GF-D8 (cell line): ENCODE measurements at places on chromosomes 11 and 22.
A peak's percentile ranks its signal among the peaks of the same experiment; 100 is the strongest.

DNA sequence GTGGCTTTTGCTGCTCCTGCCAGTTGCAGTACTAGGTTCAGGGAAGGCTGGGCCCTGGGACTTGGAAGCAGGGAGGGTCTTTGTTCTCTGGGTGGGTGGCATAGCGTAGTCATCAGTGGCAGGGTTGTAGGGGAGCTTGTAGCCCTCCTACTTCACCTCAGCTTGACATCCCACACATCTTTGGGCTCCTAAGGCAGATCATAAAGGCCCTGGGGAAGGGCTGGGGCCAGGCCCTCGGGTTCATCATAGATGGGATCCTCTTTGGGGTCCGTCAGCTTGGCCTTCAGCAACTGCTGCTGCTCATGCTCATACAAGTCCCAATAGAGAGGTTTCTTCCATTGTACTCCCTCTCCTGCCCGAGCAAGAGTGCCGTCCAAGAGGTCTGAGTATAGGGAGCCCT is 6.0 kb upstream of the PHOX2A start:
- DNase-seq: no peak

DNA sequence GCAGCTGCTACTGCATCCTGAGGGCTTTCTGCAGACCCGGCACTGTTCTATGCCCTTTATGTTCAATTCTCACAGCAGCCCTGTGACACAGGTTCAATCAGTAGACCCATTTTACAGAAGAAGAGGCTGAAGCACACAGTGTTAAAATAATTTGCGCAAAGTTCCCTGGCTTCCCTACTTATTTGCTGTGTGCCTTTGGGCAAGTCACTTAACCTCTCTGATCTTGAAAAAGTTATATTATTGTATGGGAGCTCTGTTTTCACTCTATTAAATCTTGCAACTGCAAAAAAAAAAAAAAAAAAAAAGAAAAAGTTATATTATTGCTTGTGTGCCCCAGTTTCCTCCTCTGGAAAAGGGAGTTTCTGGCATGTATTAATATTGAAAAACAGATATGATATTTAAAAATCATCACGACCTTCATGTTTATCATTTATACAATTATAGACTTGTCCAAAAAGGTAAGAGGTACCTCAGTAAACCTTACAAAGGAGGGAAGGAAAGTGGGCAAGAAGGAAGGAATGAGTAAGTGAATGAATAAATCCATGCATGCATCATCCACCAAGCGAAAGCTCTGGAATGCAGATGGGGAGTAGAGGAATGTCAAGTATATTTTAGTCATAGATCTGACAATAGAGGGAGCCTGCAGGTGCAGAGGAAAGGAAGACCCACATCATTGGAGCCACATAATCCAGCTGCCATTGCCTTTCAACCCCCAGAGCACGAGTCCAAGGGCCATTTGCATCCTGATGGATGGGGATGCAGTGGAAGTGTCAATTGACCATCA is 21.2 kb upstream of the ISX start:
- DNase-seq: no peak

- DNase-seq: no peak
Measured at GRCh38 chr11:64152841-64153691, 12.8 kb downstream of the MACROD1 start.

- DNase-seq: no peak
Measured at GRCh38 chr11:134449713-134450112, 37.7 kb upstream of the B3GAT1 start.

DNA sequence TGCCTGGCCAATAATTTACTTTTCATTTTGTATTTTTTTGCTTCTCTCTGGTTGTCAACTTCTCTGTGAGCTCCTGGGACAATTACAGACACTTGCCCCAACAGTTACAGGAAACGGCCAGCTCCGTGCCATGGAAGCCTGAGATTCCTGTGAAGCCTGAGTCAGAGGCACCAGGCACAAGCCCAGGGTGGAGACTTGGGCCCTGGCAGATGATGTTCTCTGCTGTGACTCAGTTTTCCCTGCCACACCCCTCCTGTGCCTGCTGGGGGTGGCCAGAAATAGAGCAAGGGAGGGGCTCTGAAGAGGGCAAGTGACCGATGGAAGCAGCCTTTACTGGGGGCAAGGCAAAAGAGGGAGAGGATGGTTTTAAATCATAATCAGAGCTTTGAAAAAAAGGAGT is 4.9 kb downstream of the ATP5MGL start:
- no peak for DNase-seq

DNA sequence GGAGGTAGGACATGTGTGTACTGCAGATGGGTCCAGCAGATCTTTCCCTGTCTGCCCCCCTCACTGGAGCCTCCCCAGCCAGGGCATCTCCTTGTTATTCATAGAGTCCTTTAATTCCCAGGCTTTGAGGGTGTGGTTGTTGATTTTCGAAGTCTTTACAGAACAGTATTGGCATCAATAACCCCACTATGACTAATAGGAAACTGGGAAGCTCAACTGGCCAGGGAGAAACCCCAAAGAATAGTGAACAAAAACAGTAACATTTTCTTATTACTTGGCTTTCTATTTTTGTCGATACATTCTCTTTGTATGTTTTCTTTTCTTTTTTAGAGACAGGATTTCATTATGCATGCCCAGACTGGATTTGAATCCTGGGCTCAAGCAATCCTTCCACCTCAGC is 57.9 kb downstream of the NF2 start:
- DNase-seq: no peak

GRCh38 chr11:77269484-77270123 is 31.9 kb downstream of the GDPD4 start:
- DNase-seq: no peak

GRCh38 chr11:77075425-77075905 is 8.7 kb downstream of the CAPN5 start:
- no peak for DNase-seq

GRCh38 chr11:33475993-33476392 is 218.8 kb downstream of the HIPK3 start:
- no peak for DNase-seq

- DNase-seq: no peak
Measured at GRCh38 chr22:45009606-45010531, at the start of gene PHF21B. PHF21B (minus strand) TSS chr22:45010005; CDS start chr22:45009549, 456 bp downstream.

DNA sequence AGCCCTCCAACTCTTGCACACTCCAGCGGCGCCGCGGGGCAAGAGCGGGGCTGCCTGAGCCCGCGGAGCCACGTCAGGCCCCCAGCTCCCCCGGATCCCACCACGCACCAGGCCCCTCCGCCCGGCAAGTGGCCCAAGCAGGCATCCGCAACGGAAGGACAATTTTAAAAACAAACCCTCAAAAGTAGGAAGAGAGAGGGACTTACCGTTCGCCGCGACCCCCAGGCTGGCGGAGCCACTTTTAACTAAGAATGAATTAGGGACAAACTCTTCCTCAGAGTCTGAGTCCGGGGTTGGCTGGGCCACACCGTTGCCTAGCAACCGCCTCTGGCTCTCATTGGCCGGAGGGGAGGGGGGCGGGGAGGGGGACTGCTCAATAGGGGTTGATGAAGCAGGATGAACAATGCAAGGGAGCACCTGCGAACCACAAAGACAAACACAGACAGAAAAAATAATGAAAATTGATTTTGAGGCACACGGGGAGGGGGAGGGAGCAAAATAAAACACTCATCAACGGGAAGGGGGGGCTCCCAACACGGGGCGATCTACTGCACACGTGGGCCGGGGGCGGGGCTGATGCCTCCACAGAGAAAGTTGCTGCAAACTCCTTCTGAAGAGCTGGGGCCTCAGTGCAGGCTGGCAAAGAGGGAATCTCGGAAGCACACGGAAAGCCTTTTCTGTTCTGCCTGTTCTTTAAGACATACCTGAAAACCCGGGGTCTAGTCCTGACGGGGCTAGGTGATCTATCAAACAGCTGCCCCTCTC is 387.5 kb upstream of the NARS2 start:
- no peak for DNase-seq

DNA sequence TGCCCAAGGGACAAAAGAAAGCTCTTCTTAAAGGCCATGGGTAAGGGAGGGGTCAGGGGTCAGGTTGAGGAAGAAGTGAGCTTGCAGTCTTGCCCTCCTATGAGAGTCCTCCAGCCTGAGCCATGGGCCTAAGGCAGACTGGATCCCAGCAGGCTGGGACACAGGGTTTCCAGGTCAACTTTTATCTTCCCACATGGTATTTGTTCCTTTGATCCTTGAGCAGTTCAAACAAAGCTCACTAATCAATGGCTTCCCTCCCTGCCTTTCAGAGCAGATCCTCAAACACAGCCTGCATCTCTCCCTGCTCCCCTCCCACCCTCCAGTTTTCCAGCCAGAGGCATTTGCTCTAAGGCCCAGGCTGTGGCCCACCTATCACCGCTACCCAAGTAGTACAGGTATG is 589.3 kb downstream of the INSC start:
- no peak for DNase-seq

DNA sequence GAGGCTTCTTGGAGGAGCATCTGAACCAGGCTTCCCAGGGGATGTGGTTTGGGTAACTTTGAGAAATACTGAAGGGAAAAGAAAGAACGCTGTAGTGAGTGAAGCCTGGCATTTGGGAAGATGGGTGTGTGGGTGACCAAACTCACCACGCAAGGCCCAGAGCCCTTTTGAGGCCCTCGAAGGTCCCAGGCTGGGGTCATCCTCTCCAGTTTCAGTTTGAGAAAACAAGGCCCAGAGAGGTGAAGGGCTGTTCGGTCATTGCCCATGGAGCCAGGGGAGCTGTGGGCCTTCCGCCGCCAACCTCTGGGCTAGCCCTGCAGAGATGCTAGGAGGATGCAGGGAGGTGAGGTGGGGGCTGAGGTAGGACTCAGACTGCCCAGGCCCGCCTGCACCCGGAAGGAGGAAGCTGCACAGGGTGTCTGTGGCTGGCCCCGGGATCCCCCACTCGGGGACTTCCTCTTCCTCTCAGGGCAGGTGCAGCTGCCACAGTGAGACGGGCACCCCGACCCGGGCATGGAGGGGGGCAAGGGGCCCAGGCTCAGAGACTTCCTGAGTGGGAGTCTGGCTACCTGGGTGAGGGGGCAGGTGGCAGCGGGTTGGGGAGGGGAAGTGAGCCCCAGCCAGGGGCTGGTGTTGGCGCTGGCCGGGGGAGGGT is at the start of gene CCDC88B:
CCDC88B (plus strand) TSS at position 451 of the 655 bp plus-strand sequence; CDS start at position 514, 63 bp downstream.
- DNase-seq: peak; percentile 65

GRCh38 chr22:31947296-31947695 is 3.0 kb downstream of the YWHAH start:
- peak; percentile 38 for DNase-seq

DNA sequence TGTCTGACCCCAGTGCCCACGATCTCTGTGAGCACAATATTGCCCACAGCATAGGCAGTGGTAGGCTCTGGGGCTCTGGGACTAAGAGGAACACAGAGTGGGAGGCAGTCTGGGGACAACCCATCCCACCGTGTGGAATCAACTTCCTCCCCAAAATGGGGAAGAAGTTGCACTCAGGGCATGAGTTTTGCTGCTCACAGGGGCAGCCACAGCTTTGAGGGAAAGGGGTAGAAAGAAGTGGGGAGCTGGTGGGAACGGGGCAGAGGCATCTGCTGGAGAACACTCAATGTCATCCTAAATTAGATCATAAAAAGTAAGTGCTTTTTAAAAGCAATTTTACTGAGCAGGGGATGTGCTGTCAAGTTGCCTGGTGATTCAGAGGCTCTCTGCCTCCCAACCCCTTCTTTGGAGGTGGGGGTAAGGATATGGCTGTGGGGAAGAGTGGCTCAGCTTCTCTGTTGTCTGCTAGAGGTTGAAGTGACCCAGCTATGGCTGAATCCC is 233.8 kb upstream of the NCAM1 start:
- DNase-seq: no peak

- DNase-seq: no peak
Measured at GRCh38 chr11:81839976-81840375, 893.7 kb downstream of the FAM181B start.

DNA sequence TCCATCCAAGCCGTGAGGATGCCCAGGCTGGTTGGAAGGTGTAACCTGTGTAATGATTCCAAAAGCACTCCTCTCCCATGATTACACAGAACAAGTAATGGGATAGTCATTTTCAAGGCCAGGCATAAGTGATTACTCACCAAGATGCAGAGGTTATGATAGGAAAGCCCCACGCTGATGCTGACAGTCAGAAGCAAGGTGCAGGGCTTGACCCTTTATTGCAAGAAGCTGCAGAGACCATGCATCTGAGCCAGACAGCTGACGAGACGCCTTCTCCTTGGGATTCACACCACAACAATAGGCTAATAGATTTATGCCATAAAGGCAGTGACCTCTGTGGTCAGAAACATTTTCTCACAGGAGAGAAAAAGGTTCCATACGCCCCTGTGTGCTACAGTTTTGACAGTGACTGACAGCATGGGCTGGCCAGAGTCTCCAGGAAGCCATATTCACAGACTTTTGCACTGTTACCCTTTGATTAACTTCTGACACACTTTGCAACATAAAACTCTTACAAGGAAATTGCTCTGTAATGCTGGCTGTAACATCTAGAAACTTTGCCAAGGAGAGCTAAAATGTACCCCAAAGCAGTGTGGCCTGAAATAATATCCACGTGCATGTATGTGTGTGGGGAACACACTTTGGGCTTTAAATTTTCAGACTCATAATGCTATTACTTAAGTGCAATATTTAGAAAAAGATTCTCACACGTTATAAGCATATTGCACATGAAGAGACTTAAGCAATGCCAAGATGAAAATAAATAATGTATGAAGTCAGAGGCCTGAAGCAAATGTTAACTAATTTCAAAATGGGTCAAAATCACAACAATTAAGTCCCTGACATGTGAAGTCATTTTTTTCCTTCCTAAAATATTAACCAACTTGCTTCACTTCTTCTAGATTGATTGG is 1079.0 kb upstream of the TENM4 start:
- no peak for DNase-seq

DNA sequence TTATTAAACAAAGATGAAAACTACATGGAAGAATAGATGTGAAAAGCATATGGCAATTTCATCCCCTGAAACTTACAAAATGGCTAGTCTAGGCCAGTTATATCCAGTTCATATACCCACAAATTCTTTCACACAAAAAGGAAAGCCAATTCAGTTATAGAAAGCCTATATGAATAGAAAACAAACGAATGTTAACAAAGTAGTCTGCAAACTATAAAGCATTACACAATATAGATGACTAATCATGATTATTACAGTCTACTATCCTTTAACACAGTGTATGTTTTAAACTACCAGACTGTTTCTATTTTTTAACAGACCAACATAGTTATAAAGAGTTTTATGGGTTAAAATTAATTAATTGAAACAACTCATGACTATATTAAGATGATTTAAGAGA is 12.1 kb downstream of the DCUN1D5 start:
- DNase-seq: no peak
